B cell (primary cell): ENCODE measurements at places on chromosomes 13 and 19. TPM values are rescaled to one million over a fixed set of nuclear protein-coding genes. Genes with fewer than 3 reads are reported as not detected.

GRCh38 chr13:85503797-85504196 is 295.4 kb downstream of the SLITRK6 start:
- no peak for DNase-seq
- no peak overlapping the region for H3K4me3 ChIP-seq

DNA sequence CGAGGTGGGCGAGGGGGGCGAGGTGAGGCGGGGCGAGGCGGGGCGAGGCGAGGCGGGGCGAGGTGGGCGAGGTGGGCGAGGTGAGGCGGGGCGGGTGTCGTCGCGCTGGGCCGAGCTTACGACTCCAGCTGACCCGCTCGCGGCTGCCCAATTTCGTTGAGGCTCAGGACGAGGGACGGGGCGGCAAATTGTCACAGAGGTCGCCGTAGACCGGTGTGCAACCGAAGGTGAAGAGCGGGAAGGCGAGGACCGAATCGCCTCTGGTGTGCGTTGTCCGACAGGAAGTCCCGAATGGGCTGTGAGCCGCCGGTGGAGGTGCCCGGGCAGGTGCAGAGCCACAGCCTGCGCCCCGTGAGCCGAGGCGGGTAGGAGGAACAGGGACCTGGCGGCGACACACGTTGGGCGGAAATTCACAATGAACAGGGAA is at the start of gene LACC1:
Gene LACC1, plus strand, starts transcription at position 150 of the 427 bp plus-strand sequence. CDS start 1,082 bp downstream, outside the sequence.
- DNase-seq, result no peak
- no peaks in the 10 kb centered on the region for H3K27me3 ChIP-seq
- no peaks in the 10 kb centered on the region for H3K36me3 ChIP-seq

- H3K4me1 ChIP-seq, result no peaks in the 10 kb centered on the region
- no peaks in the 10 kb centered on the region for H3K27me3 ChIP-seq
- H3K36me3 ChIP-seq, result no peaks in the 10 kb centered on the region
- no peak overlapping the region for H3K4me3 ChIP-seq
- no peak overlapping the region for H3K27ac ChIP-seq
- no peak for DNase-seq
These were observed 8.8 kb downstream of the ATP4B start for GRCh38 chr13:113649212-113649611.

Gene ETV2
- total RNA-seq, result 0.42 and 1.3 TPM in 2 replicates

Gene ZNF677
- 19.3 and 19.4 TPM in 2 replicates for total RNA-seq

GRCh38 chr13:80841414-80841813 is 500.5 kb upstream of the SPRY2 start:
- H3K27ac ChIP-seq, result no peak overlapping the region
- no peaks in the 10 kb centered on the region for H3K36me3 ChIP-seq
- no peak overlapping the region for H3K4me3 ChIP-seq
- DNase-seq, result no peak
- no peaks in the 10 kb centered on the region for H3K27me3 ChIP-seq

DNA sequence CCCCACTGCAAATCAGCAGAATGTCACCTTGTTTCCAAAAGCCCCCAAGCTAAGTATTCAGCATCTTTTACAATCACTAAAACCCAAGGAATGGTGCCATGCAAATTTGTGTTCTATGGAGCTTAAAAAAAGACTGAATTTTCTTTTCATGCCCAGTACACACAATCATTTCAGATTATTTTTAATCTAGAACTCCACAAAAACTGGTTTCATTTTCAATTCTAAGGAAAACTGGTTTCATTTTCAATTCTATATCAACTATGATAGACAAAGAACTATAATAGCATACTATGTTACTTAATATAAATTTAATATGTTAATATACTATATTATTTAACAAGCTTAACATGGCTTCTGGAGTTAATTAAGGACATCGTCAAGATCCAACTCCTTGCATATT is 88.4 kb upstream of the DOCK9 start:
- no peaks in the 10 kb centered on the region for H3K27me3 ChIP-seq
- no peak overlapping the region for H3K4me3 ChIP-seq
- H3K36me3 ChIP-seq, result no peaks in the 10 kb centered on the region
- H3K4me1 ChIP-seq, result peaks cover 19% of the 10 kb centered on the region
- no peak overlapping the region for H3K27ac ChIP-seq

- no peaks in the 10 kb centered on the region for H3K27me3 ChIP-seq
- H3K27ac ChIP-seq, result no peak overlapping the region
- no peak for DNase-seq
These were observed 24.6 kb upstream of the SLITRK6 start for GRCh38 chr13:85823832-85824231.

- H3K27ac ChIP-seq, result no peak overlapping the region
- H3K27me3 ChIP-seq, result no peaks in the 10 kb centered on the region
- H3K4me3 ChIP-seq, result no peak overlapping the region
These were observed 12.9 kb downstream of the CYTH2 start for GRCh38 chr19:48481846-48482639.

- peaks cover 6% of the 10 kb centered on the region for H3K36me3 ChIP-seq
- no peaks in the 10 kb centered on the region for H3K4me1 ChIP-seq
- DNase-seq, result no peak
- no peak overlapping the region for H3K27ac ChIP-seq
These were observed 86.7 kb downstream of the MBNL2 start for GRCh38 chr13:97308735-97309429.

- no peaks in the 10 kb centered on the region for H3K27me3 ChIP-seq
- H3K36me3 ChIP-seq, result no peaks in the 10 kb centered on the region
- H3K4me1 ChIP-seq, result no peaks in the 10 kb centered on the region
- no peak for DNase-seq
- no peak overlapping the region for H3K27ac ChIP-seq
These were observed 82.2 kb downstream of the EDNRB start for GRCh38 chr13:77836423-77836822.

DNA sequence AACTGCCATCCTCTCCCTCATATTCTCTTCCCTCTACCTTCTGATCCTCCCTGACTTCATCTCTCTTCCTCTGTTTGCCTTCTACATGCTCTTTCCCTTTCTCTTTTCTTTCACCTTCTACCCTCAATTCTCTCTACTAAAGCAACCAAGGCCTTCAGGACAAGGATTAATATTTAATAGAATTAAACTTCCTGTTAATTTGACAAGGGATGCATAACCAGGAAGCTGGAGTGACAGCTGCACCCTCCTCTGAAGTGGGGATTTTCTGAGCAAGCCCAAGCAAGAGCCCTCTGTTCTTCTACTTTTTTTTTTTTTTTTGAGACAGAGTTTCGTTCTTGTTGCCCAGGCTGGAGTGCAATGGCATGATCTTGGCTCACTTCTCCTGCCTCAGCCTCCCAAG is 63.4 kb upstream of the MED4 start:
- H3K27ac ChIP-seq, result no peak overlapping the region
- DNase-seq, result no peak
- no peaks in the 10 kb centered on the region for H3K36me3 ChIP-seq
- H3K4me3 ChIP-seq, result no peak overlapping the region

Gene DZIP1
- total RNA-seq, result not detected in 2 replicates

DNA sequence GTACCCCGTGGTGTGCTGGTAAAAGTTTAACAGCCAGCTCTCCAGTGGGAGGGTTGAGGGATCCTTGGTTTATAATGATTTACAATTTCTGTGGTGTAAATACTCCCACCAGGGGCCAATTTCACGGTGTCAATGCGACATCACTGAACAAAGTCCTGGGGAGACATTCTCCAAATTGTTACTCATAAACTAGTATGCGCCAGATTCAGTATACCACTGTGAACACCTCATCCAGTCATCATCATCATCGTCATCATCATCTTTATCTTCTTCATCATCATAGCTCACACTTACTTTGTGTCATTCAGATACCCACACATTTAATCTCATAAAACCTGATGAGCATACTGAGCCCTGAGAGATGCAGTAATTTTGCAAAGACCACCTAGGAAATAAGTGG is 17.2 kb upstream of the TNFSF14 start:
- H3K4me3 ChIP-seq, result no peak overlapping the region
- H3K4me1 ChIP-seq, result no peaks in the 10 kb centered on the region
- DNase-seq, result no peak
- no peaks in the 10 kb centered on the region for H3K36me3 ChIP-seq
- H3K27ac ChIP-seq, result no peak overlapping the region

- no peak overlapping the region for H3K27ac ChIP-seq
- DNase-seq, result no peak
- no peaks in the 10 kb centered on the region for H3K36me3 ChIP-seq
- H3K4me1 ChIP-seq, result no peaks in the 10 kb centered on the region
These were observed 65.3 kb downstream of the PCDH20 start for GRCh38 chr13:61350341-61350740.

GRCh38 chr19:2168619-2169424 is 5.1 kb downstream of the DOT1L start:
- peak overlapping the region; percentile 95 for H3K27ac ChIP-seq
- peak overlapping the region; percentile 16 for H3K4me3 ChIP-seq
- H3K36me3 ChIP-seq, result peaks cover 5% of the 10 kb centered on the region

Gene FAM83E
- 1.5 and 4.1 TPM in 2 replicates for total RNA-seq

GRCh38 chr19:29093553-29093908 is 119.4 kb downstream of the UQCRFS1 start:
- no peak overlapping the region for H3K27ac ChIP-seq
- no peak overlapping the region for H3K4me3 ChIP-seq
- H3K36me3 ChIP-seq, result no peaks in the 10 kb centered on the region

GRCh38 chr13:27621116-27621365 is 651 bp upstream of the POLR1D start:
- no peak for DNase-seq
- H3K4me1 ChIP-seq, result peaks cover 27% of the 10 kb centered on the region

Gene FLT1
- total RNA-seq, result 1.2 and 1.8 TPM in 2 replicates

DNA sequence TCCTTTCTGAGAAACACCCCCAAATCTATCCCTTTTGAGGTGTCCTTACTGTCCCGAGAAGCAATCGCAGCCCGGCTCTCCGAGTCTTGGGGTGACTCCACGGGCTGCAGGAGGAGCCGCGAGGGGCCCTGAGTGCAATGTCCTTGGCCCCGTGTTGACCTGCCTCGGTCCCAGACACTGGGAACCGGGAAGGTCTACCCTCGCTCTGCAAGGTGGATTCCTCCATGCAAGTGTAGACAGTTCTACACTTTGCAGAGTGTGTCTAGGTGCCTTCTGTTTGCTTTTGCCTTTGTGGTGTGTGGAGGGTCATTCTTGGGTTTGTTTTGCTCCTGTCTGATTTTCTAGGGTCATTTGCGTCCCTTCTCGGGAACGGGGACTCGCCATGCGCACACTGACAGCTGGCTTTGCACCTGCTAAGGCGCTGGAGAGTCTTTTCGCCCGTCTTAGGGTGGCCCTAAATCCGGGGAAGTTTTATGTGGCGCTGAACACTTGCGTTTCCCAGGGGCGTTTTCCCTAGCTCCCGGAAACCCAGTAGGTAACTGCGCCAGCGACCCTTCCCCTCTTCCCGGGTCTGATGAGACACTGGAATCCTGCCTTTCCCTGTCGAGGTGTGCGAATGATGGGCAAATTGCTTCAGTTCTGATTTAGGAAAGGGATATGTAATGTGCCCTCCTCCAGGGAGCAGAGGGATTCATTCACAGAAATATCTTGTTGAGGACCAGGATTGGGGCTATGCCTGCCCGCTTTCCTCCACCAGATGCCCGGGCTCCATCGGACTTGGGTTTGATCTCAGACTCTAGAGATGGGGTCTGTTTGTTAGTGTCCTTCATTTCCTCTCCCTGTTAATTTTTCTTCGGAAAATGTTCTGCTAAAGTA is 755 bp downstream of the SERTM1 start:
- DNase-seq, result no peak
- H3K36me3 ChIP-seq, result no peaks in the 10 kb centered on the region
- no peaks in the 10 kb centered on the region for H3K4me1 ChIP-seq
- no peak overlapping the region for H3K4me3 ChIP-seq
- H3K27me3 ChIP-seq, result peaks cover 19% of the 10 kb centered on the region

- no peak for DNase-seq
- no peak overlapping the region for H3K4me3 ChIP-seq
- H3K27me3 ChIP-seq, result no peaks in the 10 kb centered on the region
- no peak overlapping the region for H3K27ac ChIP-seq
These were observed 32.7 kb upstream of the ZNF254 start for GRCh38 chr19:24054044-24054935.

Gene PALM3
- not detected in 2 replicates for total RNA-seq

GRCh38 chr13:37479916-37480315 is 118.7 kb downstream of the POSTN start:
- H3K4me1 ChIP-seq, result no peaks in the 10 kb centered on the region
- no peaks in the 10 kb centered on the region for H3K27me3 ChIP-seq
- H3K27ac ChIP-seq, result no peak overlapping the region
- DNase-seq, result no peak
- H3K4me3 ChIP-seq, result no peak overlapping the region

DNA sequence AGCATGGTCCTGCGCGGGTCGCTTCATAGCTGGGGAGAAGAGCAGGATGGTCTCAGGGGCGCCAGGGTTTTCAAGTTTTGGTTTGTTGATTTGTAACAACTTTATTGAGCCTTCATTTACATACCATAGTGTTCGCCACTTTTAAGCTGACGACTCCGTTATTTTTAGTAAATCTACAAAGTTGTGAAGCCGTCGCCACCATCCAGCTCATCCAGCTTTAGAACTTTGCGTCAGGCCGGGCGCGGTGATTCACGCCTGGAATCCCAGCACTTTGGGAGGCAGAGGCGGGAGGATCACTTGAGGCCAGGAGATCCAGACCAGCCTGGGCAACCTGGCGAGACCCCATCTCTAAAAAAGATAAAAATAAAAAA is 404 bp downstream of the C19orf44 start:
- no peaks in the 10 kb centered on the region for H3K27me3 ChIP-seq
- DNase-seq, result no peak
- peaks cover 3% of the 10 kb centered on the region for H3K4me1 ChIP-seq
- peak overlapping the region; percentile 73 for H3K4me3 ChIP-seq
- peaks cover 4% of the 10 kb centered on the region for H3K36me3 ChIP-seq
- peak overlapping the region; percentile 37 for H3K27ac ChIP-seq

GRCh38 chr13:42260903-42261654 is 10.9 kb upstream of the AKAP11 start:
- H3K27ac ChIP-seq, result no peak overlapping the region
- DNase-seq, result no peak
- H3K27me3 ChIP-seq, result no peaks in the 10 kb centered on the region
- H3K36me3 ChIP-seq, result no peaks in the 10 kb centered on the region

DNA sequence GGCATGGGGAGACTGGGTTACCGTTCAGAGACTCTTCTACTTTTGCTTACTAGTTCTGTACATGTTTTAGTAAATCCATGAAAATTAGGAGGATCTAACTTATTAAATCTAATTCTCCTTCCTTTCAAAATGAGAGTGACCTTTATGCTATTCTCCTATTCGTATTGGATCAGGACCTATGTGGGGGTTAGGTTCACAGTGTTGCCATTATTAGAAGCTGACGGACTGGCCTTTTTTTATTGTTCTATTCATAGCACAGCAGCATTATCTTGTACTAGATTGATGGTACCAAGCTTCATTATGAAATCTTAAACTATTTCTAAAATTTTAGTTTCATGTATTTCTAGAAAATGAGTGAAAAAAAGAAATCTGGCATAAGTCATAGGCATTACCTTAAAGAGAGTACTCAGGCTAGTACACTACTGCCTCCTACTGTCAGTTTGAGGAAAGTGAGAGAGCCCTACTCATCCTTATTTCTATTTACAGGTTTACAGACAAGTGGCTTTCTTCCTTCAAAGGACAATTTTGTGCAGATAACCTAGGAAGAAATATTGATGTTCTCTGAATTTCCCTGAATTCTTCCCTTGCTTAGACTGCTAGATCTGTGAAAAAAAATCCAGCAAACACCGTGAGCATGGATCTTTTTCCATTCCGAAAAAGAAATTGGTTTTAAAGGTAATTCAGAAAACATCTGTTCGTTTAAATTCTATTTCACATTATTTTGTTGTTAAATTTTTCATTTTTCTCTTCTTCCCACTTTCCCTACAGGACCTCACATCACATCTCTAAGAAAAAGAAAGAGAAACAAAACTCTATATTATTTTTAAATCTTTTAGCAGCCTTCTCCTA is 485.5 kb downstream of the DIAPH3 start:
- no peaks in the 10 kb centered on the region for H3K36me3 ChIP-seq
- peak; percentile 5 for DNase-seq
- no peak overlapping the region for H3K4me3 ChIP-seq

Gene C19orf38
- 1.7 and 2.5 TPM in 2 replicates for total RNA-seq

GRCh38 chr19:18586306-18586705 is 2.3 kb upstream of the REX1BD start:
- peak; percentile 51 for DNase-seq
- H3K4me1 ChIP-seq, result peaks cover 39% of the 10 kb centered on the region
- H3K36me3 ChIP-seq, result no peaks in the 10 kb centered on the region
- no peak overlapping the region for H3K4me3 ChIP-seq
- H3K27ac ChIP-seq, result no peak overlapping the region
